ENCODE measurements at places on chromosomes 2 and 18.

GRCh38 chr18:25033747-25034471 is 318.1 kb downstream of the ZNF521 start:
- DNase-seq: no peak

DNA sequence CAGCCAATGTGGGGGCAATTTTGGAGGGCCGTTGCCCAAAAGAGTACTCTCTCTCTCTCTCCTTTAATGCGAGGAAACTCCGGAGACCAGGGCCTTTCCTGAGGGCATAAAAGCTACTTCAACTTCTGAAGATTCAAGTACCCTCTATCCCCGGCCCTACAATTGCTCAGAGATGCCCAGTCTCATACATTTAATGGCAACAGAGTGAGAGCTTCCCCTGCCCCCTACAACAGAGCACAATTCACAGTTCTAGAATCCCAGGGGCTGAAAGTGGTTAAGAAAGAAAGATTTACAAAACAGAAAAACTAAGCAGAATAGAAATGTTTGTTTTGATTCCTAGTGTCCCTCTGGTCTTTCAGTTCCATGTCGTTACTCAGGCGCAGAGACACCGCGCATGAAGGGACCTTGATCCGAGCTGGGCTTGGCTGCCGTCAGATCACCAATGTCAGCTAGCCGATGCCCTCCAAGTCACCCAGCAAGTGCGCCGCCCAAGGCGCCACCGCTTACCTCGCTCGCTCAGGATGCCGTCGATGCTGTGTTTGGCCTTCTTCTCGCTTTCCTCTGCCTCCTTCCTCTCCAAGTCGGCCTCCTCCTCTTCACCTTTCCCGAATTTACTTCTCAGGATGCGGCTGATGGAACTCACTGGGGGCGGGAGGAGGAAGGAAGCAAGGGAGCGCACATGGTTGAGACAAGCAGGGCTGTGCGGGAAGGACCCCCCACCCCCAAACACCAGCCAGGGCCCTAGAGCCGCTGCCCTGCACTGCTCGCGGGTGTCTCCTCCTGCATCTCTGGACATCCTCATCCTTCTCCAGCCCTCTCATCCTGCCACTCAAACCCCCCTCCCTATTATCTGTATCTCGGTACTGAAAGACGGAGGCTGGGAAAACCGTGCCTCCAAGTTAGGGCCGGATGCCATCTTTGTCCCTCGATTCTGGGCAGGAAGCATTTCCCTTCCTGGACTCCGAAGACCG is 4.9 kb downstream of the PAX3 start:
- DNase-seq: no peak

DNA sequence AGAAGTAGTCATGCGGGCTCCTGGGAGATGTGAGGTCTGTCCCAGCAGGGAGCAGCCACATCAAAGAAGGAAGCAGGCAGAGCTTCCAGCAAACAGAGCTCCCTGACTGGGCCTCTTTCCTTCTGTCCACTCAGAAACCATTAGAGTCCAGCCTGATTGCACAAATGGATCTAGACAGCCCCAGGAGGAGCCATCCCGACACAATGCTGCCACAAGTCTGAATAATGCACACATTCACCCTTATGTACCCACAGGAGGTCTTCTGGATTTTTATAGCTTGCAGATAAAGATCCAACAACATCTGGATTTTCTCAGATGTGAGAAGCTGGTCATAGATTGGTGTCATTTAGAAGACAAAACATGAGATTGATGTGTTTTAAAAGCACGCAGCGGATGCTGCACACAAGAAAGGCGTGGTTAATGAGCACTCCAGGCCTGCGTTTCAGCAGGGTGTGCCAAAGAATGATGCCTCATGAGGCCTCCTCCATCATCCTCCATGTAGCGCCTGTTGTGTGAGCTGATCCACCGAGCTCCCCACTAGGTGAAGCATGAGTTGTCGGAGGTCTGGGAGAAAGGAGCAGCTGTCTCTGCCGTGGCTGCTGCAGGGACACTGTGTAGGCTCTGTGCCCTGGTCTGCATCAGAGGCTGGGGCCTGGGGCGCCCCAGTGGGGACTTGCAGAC is 60.6 kb downstream of the MTCL1 start:
- DNase-seq: no peak

- no peak for DNase-seq
Measured at GRCh38 chr18:63236406-63236805, 83.2 kb downstream of the BCL2 start.

DNA sequence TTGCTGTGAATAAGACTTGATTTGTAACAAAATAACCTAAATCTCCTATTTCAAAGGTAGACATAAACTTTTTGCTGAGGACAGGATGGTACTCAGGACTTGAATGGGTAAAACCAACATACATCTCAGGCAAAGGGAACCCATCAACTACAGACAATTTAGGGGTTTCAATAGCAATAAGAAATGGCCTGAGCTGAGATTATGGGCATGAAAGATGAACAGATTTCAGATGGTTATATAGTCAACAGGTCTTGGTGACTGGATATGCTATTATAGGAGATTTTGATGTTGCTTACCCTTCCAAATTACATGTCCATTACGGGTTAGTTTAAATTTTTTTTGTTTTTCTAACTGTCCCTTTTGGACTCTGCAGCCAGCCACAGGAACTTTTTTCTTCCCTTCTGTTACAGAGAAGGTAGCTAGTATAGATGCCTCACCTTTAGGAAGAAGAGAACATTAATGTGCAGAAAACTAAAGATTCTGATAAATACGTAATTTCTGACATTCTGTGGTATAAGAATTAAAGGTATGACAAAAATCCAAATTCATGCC is 4.6 kb downstream of the RPS27A start:
- peak; percentile 7 for DNase-seq

GRCh38 chr18:24027156-24027827 is 12.7 kb downstream of the TTC39C start:
- DNase-seq: no peak

GRCh38 chr2:224860786-224861185 is 144.6 kb upstream of the CCDC195 start:
- DNase-seq: no peak

- DNase-seq: no peak
Measured at GRCh38 chr18:54740136-54740846, 88.0 kb upstream of the RAB27B start.

DNA sequence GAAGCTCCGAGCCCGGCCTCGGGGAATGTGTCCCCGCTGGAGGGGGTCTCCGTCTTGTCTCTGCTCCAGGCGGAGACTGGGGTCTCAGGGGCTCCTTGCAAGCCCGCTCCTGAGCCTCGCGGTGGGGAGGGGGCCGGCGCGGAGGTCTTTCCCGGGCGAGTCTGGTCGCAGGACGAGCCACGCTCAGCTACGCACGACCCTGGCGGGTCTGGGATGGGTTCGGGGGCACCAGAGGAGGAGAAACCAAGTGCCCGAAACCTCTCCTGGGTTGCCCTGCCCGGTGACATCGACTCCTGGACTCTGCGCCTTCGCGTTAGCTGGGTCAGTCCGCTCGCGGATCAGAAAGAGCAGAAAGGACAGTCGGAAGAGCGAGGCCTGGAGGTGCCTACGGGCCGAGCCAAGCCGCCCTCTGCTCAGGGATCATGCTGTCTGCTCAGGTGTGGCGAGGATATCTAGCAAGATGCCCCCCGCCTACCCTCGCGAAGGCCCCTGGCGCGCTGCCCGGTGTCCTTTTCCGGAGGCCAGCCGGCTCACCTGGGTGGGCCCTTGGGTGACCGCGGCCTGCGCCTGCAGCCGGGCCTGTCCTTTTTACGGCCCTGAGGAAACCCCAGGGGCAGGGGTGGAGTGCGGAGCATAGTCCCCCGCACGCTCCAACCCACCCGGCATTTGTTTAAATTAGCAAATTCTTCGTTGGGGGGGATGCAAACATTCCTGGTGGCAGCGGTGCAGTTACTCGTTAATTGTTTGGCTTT is 58.7 kb downstream of the SNORC start:
- no peak for DNase-seq

- DNase-seq: peak; percentile 14
Measured at GRCh38 chr2:235493775-235494715, at the start of gene AGAP1. Gene AGAP1 (plus strand): TSS chr2:235494043.

DNA sequence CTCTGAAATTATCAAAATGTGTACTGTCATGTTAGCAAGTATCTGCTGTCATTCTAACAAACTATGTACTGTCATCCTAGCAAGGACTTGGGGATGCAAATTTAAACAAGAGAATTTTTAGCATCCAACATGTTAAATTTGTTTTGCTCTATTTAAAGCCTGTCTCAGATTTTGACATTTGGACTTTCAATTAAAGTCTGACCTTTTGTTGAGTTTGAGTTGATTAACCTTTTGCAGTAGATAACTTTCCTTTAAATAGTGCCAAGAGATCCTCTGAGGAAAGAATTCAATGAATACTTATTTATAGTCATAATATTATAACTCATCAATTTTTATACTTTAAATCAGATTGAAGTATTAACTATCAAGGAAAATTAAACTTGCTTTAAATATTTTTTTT is 80.2 kb downstream of the TDRD15 start:
- no peak for DNase-seq

GRCh38 chr2:188975497-188976102 is 1.4 kb downstream of the COL3A1 start:
- DNase-seq: no peak

DNA sequence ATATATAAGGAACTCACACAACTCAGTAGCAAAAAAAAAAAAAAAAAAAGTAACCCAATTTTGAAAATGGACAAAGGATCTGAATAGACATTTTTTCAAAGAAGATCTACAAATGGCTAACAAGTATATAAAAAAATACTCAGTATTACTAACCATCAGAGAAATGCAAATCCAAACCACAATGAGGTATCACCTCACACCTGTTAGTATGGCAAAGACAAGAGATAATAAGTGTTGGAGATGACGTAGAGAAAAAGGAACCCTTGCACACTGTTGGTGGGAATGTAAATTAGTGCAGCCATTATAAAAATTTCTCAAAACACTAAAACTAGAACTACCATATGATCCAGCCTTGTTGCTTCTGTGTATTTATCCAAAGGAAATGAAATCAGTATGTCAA is 5.8 kb upstream of the CNDP1 start:
- DNase-seq: no peak

DNA sequence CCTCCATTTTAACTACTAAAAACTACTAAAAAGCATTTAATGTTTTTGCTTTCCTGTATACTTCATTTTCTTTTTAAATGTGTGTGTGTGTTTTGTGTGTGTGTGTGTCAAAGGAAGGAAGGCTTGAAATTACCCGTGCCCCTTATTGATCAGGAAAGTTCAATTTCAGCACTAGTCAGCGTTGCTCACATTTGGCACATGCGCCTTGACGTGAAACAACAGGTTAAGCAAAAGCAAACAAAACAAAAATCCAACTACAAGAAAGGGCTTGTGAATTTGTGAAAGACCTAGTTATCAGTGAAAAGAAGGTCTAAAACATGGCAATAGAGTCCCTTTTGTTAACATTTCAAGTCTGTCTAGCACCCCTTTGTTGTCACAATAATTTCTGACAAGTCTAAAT is 72.5 kb downstream of the KCNH7 start:
- no peak for DNase-seq

- DNase-seq: no peak
Measured at GRCh38 chr18:36661999-36662398, 166.8 kb downstream of the TPGS2 start.

- DNase-seq: peak; percentile 45
Measured at GRCh38 chr2:203718087-203718486, 11.6 kb downstream of the CD28 start.

GRCh38 chr2:39736640-39737039 is 42.4 kb downstream of the THUMPD2 start:
- no peak for DNase-seq

DNA sequence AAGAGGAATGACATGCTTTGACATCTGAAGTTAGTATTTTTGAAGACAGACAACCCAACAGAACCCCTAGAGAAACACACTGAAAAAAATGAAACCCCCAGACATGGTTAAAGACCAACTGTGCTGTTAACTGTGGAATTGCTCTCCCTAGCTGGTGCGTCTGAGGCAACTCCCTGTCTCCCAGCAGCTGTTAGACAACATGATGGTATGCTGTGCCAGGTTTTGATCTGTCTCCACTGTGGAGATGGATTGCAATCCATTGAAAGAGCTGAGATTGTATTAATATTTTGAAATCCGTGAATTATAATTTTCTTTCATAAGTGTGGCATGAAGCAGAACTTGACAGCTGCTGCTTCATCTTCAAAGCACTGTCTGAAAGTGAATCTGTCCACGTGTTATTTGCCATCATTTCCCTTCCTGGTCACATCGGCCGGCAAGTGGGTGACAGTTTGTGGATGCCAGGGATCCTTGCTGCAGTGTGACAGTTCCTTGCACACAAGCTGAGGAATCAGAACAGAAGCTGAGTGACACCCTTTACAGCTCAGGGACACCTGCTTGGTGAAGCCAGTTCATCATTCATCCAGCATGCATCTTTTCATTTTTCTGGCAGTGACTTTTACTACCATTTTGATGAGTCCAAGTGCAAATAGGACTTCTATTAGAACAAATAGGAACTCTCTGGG is 58.2 kb upstream of the ACSL3 start:
- DNase-seq: no peak

- no peak for DNase-seq
Measured at GRCh38 chr18:61337527-61337926, 4.3 kb downstream of the CDH20 start.

DNA sequence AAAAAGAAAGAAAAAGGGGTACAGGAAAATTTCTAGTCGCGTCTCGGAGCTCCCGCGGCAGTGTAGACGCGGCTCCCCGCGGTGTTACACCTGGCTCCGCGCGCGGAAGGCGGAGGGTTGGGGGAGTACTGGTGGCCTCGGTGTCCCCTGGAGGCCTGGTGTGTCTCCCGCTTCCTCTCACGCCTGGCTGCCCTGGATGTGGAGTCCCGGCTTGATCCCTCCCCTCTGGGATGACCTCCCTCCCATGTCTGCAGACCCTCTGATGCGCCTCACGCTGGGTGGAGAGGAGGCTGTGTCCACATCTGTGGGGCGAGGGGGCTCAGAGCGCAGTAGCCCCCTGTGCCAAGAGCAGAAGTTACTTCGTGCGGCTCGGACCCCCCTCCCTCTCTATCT is 1.2 kb downstream of the KIF5C start:
- DNase-seq: no peak

- DNase-seq: no peak
Measured at GRCh38 chr2:26752656-26753055, 11.4 kb upstream of the SLC35F6 start.

DNA sequence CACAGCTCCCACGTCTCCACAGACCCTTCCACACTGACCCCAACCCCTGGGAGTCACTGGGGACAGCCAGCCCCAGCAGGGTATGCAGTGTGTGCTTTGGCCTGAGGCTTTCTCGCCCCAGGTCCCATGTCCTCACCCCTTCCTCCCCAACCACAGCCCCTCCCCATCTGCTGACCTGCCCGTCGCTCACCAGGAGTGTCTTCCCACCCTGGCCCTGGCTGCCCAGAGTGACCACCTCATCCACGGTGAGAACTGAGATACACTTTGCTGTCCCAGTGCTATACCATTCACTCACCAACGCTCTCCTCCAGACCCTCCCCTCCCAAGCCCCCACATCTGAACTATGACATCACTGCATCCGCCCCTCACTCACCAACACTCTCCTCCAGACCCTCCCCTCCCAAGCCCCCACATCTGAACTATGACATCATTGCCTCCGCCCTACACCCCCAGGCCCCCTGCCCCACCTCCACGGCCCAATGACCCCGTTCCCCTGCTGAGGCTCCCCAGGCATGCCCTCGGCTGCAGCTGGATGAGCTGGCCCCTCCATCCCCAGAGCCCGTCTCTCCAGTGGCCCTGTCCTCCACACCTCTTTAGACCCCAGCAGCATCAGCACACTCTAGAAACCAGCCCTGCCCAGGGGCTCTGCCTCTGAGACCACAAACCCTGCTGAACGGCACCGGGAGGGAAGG is 55.2 kb downstream of the ANKMY1 start:
- no peak for DNase-seq
